ENCODE measurements at places on chromosomes 16 and 17.

DNA sequence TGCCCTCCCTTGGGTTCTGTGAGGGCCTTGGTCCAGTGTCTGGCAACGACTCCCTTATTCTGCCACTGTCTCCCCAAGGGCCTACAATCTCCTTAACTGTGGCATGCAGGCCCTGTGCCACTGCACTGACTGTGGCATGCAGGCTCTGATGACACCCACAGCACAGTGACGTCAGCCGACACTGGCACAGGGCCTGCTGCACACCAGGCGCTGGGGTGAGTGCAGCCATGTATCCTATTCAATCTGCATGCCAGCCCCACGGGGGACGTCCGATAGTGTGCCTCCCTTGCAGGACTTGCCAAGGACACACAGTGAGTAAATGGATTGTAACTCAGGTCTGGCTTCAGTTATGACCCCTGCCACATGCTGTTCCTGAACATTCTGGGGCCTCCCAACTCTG, 39.8 kb upstream of the RASD1 start:
- no peak for DNase-seq

GRCh38 chr17:50170662-50171370, 5.0 kb downstream of the SGCA start:
- no peak for DNase-seq

DNA sequence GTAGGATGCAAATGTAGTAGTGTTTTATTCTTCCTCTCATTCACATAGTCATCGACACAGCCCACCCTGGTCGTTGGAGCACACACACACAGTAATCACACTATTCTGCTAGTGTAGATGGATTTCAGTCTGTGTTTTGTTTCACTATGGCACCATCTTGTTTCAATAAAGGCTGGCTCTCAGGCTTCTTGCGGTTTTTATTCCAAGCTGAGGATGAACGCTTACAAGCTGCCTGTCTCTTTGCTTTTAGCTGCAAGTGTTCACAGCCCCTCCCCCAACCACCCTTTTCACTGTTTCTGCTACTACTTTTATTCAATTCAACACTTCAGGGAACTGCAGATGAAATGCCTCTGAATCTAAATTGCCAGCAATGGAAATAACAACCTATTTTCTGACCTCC, 140.9 kb upstream of the PMFBP1 start:
- no peak for DNase-seq

DNA sequence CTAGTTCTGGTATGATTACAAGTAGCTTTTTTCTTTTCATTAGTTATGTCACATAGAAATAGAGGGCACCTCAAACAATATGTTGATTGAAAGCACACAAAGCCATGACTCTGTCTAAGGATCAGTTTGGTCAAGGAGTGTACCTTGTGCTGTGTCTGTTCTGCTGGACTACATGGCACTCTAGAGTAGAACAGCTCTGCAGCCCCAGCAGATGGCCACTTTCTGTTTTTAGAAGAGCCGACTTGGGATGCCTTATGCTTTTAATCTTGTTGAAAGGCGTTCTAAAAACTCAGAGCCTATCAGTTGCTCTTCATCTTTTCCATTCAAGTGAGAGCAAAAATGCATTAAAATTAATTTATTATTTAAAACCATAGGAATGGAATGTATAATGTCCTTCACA, 49.3 kb upstream of the CA10 start:
- no peak for DNase-seq

Data from activated naive CD4-positive, alpha-beta T cell (primary cell).